ENCODE measurements at places on chromosomes 3 and 15.

- DNase-seq, result no peak
These were observed 40.2 kb upstream of the TLE3 start for GRCh38 chr15:70137967-70138366.

DNA sequence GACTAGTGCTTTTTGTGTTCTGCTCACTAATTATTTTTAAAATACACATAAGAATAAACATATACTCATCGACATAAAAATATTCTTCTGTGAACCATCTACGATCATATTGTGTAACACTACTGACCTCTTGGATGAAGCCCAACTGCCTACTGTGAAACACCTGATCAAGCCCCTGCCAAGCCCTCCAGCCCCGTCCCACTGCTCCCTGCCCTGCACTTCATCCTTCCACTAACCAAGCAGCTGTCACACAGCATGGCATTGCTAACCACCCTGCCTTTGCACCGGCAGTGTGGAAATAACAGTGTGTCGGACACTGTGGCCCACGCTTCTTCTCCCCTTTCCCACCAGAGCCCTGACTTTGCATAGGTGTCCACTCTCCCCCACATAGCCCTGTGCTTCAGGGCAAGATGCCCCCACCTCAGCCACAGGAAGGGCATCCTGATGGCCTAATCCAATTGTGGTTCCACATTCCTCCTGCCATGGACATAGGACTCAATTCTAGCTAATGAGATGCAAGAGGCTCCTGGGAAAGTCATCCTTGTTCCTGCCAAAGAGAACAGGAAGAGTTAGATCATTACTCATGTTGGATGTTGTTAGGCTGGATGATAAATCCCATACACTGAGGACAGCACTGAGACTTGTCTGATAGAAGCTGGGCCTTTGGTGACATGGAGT is 35.0 kb upstream of the ARID3B start:
- no peak for DNase-seq

DNA sequence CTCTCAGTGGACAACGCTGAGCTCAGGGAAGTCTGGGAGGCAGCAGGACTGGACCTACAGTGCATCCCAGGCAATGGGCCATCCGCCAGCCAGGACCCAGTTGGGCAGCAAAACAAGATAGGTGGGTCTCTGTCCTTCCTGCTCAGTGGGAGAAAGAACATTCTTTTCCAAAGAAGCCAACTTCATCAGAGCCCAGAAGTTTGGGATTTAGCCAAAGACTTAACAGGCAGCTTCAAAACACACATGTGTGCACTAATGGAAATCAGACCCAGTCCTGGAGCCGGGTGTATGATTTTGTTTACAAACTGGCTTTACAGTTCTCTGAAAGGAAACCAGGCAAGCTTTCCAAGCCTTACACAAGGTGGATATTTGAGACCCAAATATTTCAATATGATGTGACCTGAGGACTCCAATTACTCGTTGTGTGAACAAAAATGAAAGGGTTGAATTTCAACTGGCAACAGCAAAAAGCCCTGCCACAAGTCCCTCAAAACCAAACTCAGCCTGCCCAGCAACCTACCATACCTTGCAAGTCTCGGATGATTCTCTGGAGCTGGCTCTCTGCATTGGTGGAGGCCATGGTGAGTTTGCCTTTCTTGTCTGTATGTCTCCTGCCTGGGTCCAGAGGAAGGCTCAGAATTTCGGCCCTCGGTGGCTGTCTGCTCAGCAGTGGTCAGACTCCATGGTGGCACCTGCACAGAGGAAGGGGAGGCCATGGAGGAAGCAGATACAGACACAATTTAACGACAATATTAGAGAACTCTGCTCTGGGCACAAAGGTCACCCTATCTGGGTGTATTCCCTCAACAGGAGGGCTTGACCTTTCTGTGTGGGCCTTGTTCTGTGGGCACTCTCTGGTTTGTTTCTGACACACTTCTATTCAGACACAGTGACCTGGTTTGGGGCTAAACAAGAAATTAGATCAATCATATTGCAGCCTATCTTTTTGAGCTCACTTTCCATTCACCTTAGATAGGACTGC is 11.0 kb downstream of the FYCO1 start:
- peak; percentile 70 for DNase-seq

DNA sequence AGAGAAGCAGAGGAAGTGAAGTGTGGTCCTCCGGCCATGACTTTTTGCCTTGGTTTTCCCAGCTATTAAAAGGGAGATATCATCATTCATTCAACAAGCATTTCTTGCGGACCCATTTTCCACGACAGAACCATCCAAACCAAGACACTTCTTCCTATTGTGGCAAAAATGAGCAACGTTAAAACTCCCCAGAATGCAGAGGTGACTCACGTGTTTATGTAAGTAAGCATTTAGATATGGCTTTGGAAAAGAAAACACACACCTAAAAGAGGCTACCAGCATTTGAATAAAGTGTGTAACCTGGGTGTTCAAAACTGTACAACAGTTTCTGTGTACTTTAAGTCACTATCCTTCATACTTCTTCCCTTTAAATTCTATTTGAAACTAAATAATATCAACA is 181.3 kb downstream of the RORA start:
- no peak for DNase-seq

- no peak for DNase-seq
These were observed 434.8 kb upstream of the THBS1 start for GRCh38 chr15:39145854-39146625.

- DNase-seq, result no peak
These were observed 8.5 kb downstream of the GRM2 start for GRCh38 chr3:51715231-51715976.

DNA sequence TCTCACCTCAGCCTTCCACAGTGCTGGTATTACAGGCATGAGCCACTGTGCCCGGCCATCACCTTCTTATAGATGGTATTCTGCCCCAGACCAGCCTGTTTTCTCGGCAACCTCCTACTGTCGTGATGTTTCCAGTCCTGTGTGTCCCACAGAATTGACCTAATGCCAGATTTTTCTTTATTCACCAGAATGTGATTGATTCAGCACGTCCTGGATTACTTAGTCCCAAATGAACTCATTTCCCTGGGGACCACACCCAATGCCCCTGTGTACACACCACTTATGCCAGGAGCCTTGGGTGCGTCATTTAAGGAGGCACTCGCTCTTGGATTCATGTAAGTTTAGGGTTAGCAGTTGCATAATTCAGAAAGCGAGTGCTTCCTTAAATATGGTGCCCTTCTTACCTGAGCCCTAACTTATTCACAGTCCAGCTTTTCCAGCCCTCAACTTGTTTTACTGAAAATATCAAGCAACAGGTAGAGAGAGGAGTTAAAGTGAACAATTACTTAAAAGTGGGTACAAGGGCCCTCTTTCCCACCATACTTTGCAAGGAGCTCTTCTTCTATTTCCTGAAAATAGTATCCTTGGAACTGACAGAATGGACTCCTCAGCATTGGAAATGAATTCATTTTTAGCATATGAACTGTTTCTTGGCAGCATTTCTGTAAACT is 64.6 kb upstream of the UBE2E1 start:
- DNase-seq, result no peak

DNA sequence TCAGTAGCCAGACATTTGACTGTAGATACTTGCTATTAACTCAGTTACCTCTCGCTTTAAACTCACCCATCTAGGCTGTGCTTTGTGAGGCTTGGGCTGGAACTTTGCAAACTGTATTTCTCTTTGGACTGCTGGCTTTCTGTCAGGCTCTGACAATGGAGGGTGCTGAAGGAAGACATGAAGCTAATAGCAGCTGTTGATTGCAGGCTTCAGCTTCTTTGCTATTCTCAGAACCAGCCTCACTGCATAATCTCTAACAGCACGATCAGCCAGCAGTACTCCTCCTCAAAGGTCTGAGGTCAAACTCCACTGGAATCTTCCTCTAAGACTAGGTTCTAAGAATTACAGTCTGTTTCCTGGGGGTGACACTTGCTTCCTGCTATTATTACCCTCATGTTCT is 295.6 kb downstream of the ZBBX start:
- no peak for DNase-seq

GRCh38 chr3:162165346-162165745 is 668.7 kb downstream of the OTOL1 start:
- no peak for DNase-seq
